CD14-positive monocyte (primary cell): ENCODE measurements at places on chromosomes 2 and 18.

- no peak for DNase-seq
Observed at GRCh38 chr2:60247471-60247870, 306.0 kb downstream of the BCL11A start.

GRCh38 chr2:104444392-104444791 is 409.5 kb upstream of the POU3F3 start:
- no peak for DNase-seq

DNA sequence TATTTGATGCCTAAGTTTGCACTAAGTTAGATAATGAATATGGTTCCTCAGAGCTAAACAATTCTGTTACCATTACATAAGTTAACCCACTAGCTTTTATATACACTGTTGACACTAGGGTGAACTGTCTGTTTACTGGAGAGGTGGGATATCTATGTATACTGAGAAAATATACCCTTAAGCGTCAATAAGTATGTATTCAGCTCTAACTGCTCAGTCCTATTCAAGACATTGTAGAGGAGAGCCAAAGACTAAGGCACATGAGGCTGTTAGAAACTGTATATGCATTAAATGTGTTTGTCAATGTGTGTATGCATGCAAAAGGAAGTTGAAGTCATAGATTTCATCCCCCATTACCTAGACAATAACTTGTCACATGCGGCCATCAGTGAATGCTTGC is 710.0 kb downstream of the TDRD15 start:
- no peak for DNase-seq

- DNase-seq, result no peak
Observed at GRCh38 chr2:190799999-190800398, 80.6 kb upstream of the GLS start.

DNA sequence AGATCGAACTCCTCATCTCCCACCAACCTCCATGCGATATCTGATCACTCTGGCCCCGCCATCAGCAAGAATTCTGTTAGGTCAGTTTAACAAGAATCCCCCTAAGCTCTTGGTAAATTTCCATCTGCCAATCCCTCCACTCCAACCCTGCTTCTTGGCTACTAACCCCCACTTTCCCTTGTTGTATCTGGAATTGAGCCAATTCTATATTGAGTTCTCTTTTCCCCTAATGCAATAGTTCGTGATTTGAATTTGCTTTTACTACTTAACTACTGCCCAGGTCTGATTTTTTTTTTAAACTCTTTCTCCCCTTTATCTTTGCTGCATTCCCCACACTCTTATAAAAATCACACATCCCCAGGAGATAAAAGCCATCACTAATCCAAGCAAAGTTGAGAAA is 159.3 kb upstream of the STK17B start:
- DNase-seq, result no peak

- no peak for DNase-seq
Observed at GRCh38 chr18:52582516-52582915, 242.5 kb downstream of the DCC start.

DNA sequence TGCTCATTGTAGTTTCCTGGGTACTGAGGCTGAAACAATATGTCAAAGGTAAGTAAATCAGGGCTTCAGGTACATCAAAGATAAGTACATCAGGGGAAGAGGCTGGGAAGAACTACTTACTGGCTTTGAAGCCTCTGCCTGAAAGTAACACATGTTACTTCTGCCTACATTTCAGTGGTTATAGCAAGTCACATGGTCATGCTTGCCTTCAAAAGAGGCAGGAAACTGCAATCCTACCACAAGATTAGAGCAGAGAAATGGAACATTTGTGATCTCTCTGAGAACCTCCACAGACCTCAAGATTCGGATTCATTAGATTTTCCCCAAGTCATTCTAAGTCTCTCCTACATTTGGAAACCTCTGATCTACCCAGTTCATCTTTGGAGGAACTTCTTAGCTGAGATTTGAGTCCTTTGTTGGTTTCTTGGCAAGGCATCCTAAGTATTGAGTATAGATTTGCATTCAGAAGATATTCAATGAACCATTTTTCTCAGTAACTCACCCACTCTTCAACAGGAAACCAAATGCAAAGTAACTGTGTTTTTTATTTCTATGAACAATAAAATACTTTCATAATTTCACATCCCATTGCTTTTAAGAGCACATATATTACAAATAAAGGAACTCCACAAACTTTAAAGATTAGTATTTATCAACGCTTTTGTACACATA is 48.5 kb upstream of the CCDC195 start:
- no peak for DNase-seq

- no peak for DNase-seq
Observed at GRCh38 chr2:57674025-57674424, 372.6 kb upstream of the VRK2 start.

- no peak for DNase-seq
Observed at GRCh38 chr2:188326669-188327301, 35.1 kb downstream of the GULP1 start.

DNA sequence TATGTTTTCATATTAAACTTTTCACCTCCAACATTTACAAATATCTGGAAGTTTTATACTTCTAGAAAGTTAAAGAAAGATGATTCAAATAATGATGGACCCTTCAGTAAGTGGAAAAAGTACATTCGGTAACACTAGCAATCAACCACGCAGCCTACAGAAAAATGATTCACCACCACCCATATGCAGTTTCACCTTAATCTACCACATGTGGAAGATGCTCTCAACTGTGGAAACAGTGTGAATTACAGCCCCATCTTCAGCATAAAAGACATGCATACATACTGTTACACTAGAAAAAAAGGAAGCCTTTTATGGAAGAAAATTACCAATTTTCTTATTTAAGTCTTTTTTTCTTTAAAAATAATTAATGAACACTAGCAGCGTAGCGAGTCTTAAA is 1.1 kb downstream of the SLC38A11 start:
- DNase-seq, result no peak

- no peak for DNase-seq
Observed at GRCh38 chr2:174465327-174465726, 21.5 kb downstream of the GPR155 start.

- no peak for DNase-seq
Observed at GRCh38 chr18:79554945-79555645, 124.5 kb upstream of the CTDP1 start.

DNA sequence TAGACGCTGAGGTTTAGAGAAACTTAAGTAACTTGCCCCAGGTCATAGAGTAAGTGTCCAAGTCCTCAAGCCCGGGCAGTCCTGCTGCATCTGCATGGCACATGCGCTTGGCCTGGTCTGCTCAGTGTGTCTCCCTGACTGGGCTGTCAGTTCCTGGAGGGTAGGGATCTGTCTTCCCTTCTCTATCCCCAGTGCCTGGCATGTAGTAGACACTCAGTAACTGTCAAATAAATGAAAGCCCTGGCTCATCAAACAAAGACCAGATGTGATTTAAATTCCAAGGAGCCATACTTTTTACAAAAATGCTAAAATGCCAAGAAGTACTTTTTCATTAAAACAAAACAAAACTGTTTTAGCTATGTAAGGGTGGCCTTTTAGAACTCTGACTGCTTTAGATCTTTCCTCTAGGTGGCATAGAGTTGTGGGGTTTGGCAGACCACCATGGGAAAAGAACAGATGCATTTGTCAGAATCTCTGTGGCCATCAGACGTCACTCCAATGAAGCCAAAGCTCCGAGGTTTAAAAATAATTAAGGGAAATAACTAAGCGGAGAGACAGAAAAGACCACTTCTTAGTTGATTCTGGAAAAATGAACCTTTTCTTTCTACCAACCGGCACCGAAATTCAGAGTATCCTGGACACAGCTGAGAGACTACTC is 34.0 kb downstream of the EPAS1 start:
- DNase-seq, result no peak

GRCh38 chr2:8003462-8004075 is 678.3 kb upstream of the ID2 start:
- DNase-seq, result no peak

DNA sequence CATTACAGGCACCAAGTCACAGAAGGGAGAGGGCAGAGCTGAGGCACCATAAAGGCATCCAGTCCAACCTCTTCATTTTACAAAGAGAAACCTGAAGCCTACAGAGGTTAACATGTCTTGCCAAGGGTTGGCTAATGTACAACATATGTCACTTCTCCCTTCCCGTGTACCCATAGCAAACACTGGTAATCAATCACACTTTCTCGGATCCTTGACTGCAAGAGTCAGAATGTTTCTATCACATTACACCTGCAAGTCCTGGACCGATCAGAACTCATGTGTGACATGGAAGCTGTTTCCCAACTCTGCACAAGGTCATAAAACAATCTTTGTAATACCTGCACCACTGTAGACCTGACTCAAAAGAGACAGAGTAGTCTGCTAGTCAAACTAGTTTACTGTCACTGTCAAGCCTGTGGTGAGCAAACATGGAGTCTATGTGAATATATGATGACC is 6.0 kb downstream of the ANKRD44 start:
- no peak for DNase-seq
